HepG2 (cell line): ENCODE measurements at places on chromosomes 7 and 10.

- peak; percentile 54 for DNase-seq
These were observed 166.3 kb upstream of the AHR start for GRCh38 chr7:17131983-17132655.

DNA sequence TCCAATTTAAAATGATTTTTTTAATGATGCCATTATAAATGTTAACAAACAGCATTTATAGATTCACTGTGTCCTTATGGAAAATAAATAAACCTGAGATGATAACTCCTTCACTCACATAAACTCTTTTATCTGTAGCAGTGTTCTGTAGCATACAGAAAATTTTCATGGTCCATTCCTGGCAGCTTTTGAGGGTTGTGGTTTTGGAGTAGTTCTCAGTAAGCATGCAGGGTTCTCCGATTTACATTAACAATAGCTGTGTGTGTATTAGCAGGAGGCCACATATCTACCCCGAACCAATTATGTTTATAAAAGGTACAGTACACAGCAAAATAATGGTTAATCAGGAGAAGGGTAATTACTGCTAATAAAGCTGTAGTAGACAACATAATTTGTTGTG is 162.7 kb downstream of the CDCA7L start:
- DNase-seq, result no peak

DNA sequence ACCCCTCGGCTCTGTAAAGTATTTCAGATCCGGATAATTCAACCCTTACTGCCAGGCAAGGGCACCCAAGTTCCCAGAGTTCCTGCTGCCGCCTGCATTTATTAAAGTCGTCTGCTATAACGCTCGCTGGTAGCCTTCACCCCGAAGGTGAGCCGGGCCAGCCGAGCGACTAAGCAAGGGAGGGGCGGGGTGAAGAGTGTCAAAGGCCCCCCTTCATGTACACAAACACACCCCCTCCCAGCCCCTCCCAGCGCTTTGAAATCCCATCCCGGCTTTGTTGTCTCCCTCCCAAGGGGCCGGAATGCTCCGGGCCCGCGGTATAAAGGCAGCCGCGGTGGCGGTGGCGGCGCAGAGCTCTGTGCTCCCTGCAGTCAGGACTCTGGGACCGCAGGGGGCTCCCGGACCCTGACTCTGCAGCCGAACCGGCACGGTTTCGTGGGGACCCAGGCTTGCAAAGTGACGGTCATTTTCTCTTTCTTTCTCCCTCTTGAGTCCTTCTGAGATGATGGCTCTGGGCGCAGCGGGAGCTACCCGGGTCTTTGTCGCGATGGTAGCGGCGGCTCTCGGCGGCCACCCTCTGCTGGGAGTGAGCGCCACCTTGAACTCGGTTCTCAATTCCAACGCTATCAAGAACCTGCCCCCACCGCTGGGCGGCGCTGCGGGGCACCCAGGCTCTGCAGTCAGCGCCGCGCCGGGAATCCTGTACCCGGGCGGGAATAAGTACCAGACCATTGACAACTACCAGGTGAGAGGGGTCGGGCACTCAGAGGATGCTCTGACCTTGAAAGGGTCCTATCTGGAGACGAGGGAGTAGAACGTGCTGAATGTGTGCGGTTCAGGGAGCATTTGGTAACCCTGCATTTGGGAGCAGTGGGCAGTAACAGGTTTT is at the start of gene DKK1:
Gene DKK1 (plus strand): TSS at position 349 of the 889 bp plus-strand sequence. CDS start 154 bp downstream, at position 503.
- peak; percentile 91 for DNase-seq

DNA sequence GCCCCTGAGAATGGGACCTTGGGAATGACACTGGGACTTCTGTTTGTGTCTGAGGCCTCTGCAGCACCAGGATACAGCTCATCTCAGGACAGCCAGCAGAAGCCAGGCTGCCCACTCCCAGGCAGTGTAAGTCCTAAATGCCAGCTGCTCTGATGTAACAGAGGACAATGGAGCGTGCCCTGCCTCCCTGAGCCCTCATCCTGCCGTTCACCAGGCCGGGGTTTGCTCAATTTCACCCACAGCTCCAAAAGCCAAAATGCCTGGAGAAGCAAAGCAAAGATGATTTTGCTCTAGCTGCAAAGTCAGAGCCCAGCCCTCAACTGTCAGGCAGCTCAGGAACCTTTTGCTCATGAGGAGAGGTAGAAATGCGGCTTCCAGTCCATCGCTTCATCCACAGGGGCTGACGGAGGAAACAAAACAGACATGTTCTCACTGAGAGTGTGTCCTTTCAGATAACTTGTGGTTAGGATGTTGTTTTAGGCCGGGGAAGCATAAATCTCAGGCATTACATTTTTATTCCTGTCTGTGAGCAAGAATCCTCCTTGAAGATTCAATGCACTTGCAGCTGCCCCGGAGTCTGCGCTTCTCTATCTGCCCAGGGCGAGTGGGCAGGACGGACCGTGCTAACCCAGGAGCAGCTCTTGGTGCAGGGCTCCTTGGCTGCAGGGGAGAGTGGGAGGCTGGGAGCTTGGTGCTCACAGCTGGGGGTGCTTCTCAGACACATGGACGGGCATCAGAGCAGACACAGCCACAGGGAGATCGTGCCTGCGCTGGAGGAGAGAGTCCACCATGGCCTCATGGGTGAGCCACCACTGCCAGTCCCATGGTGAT is 83.2 kb upstream of the CHST15 start:
- DNase-seq, result no peak

DNA sequence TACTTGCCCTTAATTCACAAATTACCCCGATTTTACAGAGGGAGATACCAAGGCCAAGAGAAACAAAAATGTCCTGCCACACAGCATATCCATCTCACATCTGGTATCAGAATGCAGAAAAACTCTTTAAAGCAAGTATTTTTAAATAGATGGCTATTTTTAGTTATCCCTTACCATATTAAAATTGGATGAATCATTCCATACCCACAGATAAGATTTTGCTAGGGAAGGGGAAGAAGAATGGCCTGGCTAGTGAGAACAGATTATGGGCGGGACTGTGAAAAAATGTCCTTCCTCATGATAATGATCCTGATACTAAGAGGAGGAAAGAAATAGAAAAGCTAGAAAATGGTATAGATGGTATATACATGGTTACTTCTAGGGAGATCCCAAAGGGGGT is 80.6 kb upstream of the GATAD1 start:
- DNase-seq, result no peak

- DNase-seq, result no peak
These were observed 178.3 kb downstream of the PTN start for GRCh38 chr7:137165241-137165640.

DNA sequence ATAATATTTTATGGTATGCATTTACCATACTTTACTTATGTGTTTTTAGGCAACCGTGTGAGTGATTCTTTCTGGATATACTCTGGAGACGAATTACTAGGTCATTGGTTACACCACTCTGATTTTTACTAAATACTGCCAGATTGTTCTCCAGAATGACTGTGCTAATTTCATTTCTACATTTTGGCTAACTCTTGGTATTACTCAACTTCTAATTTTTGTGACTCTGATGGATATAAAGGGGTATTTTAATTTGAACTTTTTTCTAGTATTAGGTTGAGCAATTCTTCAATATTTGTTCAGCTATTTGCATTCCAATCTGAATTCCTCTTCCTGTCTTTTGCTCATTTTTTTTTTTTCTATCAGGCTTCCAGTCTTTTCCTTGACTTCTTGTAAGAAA is 223.6 kb downstream of the MDFIC start:
- DNase-seq, result no peak

DNA sequence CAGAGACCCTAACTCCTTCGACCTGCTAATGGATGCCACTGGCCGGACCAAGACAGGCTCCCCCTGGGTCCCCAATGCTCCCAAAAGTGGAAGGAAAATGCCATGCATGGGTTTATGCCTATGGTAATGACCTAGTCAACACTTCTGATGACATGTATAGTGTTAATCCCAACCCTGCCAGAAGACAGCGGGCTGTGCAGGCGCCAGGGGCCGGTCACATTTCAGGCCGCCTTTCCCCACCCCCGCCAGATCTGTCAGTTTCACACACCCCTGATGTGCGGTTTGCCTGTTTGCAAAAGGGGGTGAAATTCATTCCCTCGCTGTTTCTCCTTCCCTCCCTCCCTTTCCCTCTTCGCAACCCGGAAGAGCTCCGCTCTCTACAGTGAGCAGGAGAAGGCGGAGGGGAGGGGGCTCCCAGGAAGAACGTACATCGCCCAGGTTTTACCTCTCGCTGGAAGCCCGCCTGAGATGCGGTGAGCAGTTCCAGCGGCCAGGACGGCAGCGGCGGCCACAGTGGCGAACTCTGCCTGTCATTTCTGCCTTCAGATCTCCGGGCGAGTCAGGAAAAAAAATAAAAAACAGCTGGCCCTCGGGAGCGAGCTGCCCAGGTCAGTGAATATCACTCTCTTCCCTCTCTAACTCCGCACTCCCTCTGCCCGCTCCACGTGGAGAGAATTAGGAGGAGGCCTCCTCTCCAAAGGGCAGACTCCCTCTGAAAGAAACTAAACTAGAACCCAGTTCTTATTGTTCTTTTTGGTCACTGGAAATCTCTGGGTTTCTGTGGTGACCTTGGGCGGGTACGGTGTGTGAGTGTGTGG is 9.4 kb upstream of the GATA3 start:
- DNase-seq, result no peak

DNA sequence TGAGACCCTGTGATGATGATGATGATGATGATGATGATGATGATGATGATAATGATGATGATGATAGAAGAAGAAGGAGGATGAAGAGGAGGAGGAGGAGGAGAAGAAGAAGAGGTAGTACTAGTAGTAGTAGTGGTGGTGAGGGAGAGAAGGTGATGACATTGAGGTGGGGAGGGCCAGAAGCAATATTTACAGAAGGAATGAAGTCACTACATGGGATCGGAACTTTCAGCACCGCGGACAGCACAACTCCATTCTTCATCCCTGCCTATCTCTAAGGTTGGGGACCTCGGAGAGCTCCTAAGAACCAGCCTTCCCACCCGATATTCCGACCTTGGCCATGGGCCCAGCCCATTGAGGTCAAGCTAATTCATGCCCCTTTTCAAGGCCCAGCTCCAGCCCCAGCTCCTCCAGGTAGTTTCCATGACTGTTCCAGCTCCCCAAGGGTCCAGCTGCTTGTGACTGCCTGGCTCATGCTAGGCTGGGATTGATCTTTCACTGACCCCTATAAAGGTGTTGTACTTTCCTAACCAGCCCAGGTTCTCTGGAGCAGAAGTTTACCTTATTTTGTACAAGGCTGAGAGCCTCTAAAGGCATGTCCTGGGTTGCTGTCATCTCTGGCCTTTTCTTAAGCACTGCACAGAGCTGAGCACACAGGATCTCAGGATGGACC is 10.3 kb downstream of the CRHR2 start:
- DNase-seq, result peak; percentile 52

DNA sequence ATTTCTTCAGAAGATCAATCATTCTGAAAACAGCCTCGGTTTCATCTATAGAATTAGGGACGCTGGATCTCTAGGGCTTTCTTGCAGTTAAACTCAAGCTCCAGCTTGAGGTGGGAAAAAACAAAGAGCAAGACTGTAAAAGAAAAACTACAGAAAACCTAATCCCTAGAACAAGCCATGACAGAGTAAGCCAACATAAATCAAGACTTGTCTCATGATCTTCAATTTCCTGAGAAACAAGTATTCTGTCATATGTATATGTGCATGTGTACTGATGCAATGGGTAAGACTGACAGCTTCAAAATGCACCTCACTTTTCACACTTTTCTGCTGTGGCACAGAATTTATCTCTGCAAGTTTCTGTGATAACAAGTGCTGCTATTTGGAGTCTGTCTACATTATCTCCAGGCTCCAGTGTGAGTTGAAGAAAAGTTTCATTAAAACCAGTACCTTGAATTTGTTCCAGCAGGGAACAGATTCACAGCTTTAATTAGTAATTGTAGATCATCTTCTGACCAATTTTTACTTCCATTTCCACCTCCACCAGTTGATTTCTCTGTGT is 19.2 kb downstream of the PMPCB start:
- no peak for DNase-seq

GRCh38 chr7:73423519-73424488 is 9.8 kb upstream of the FZD9 start:
- DNase-seq, result peak; percentile 62

- DNase-seq, result no peak
These were observed 35.6 kb downstream of the PRPS1L1 start for GRCh38 chr7:17991866-17992648.

DNA sequence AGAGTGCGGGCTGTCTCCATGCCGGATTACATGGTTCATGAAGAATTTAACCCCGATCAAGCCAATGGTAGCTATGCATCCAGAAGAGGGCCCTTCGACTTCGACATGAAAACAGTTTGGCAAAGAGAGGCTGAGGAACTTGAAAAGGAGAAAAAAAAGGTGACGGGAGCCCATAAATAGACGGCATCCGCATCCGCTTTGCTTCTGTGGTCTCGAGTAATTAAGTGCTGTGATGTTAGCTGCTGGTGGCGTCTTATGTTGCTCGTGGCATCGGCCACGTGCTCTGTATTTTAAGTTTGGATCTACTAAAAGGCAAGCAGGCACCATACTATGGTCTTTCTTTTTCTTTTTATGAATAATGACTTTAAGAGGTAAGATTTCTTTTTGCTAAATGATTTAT is 11.1 kb downstream of the C7orf57 start:
- no peak for DNase-seq

- no peak for DNase-seq
These were observed 504.9 kb downstream of the PTPRN2 start for GRCh38 chr7:158082761-158083160.

DNA sequence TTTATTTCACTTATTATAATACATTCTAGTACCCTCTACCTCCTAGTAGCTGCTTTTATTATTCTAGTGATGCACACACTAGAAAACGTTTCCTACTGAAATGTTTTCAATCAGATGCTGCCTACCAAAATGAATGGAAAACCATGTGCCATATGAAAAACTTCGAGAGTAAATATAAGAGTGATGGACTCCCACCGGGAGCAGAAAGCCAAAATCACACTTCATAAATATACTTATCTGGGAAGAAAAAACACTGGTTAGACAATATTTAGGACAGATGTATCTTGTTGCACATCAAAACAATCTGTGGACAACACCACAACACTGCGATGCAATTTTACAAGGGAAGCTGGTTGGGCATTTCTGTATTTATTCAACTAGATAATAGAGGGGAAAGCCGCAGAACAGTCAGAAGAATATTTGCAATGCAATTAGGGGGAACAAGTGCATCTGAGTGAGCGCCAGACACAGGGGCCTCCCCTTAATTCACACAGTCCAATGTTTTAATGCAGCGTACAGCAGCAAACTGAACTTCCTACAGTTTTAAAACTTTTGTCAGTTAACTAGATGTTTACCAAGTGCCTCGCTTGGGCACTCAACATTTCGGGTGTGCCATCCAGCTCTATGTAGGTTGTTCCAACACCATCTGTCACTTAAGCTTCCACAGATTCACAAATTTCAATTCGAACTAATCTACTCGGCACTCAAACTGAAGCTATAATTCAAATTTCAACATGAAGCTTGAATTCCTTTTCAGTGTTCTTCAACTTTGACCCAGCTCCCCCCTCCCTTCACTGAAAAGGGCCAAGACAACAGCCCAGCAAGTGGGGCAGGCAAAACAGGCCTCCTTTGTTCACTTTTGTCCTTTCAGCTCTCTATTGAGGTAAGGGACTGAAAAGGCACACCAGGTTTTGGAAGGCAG is 7.4 kb downstream of the NRCAM start:
- no peak for DNase-seq

- no peak for DNase-seq
These were observed 163.9 kb downstream of the JCAD start for GRCh38 chr10:29895456-29895855.

- DNase-seq, result peak; percentile 31
These were observed 68.6 kb downstream of the C7orf25 start for GRCh38 chr7:42843205-42843800.
